ENCODE measurements at places on chromosomes 7 and 10.

GRCh38 chr10:31101123-31101522, 69.5 kb upstream of the ZNF438 start:
- no peak for DNase-seq

- no peak for DNase-seq
Observed at GRCh38 chr7:26868841-26869495, 4.6 kb upstream of the SKAP2 start.

DNA sequence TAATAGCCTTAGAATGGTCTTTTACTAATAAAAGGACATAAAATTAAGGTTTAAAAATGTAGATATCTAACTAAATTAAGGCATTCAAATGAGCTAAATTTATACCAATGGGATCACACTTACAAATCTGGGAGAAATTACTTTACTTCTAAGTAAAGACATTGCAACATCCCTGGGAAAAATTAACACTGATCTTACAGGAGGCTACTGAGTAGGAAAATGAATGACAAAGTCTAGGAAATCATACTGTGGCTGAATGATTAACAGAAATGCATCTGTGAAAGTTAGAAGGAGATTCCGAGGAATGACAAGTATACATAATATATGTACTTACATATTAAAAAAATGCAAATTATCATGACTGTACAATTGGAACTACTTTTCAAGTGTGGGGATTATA, 38.3 kb downstream of the CACNA2D1 start:
- DNase-seq: no peak

DNA sequence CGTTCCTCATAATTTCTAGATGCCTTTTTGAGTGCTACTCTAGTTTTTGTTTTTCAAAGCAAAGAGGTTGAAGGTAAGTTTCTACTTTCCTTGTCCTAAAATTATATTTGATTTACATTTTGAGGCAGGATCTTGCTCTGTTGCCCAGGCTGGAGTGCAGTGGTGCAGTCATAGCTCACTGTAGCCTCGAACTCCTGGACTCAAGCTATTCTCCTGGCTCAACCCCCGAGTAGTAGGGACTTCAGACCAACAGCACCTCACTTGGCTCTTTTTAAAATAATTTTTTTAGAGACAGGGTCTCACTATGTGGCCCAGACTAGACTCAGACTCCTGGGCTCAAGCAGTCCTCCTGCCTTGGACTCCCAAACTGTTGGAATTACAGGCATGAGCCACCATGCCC, 14.8 kb downstream of the EIF4EBP2 start:
- no peak for DNase-seq

DNA sequence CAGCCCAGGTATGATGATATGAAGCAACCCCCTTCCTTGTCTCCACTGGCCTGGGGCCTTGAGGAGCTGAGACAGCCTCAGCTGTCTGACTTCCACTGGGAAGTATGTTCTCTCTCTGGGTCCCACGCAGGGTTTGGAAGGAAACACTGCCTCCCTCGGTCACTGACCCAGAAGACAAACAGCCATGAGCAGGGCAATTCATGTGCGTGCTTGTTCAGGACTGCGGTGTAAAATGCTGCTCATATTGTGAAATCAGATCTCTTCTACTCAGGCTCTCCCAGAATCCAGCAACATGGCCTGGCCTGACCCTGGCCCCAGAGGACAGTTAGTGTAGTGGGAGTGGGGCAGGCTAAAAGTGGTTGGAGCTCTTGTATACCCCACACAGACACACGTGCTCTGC, 2.8 kb downstream of the CLCN1 start:
- DNase-seq: no peak
